ENCODE measurements at places on chromosomes 5 and 9.

DNA sequence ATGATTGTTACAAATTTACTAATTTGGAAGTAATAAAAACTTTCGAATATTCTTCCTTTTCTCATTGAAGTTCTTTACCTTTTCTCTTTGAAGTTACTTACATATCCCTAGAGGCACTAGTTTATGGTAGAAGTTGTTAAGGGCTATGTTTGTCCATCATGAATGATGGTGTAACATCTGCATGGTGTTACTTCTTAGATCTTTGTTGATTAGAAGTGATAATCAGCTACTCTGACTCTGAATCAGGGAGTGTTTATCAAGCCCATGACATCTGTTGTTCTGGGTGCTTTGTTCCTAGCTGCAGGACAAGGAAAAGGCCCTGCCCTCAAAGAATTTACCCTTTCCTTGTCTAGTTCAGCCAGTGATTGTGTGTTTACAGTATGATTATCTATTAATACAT, 32.9 kb downstream of the MAP3K1 start:
- no peak for DNase-seq

- no peak for DNase-seq
These were observed 211.8 kb upstream of the RASEF start for GRCh38 chr9:83274787-83275186.

DNA sequence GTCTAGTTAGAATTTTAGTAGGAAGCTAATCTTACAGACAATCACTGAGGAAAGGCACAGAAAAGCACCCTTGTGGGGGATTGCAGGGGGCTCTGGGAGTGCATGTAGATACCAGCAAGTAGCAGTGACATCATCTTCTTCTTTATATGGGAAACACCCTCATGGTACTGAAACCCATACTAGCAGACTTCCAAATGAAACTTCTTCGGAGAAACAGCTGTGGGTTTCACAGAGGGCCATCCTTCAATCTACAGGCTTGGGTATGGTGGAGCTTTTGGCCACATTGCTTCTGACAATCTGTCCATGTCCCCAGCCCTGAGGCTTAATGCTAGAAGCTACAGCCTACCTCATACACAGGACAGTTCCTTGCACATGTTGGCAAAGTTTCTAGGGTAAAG, 165.2 kb upstream of the NFIB start:
- DNase-seq = no peak

- DNase-seq = no peak
These were observed 301.8 kb downstream of the MED10 start for GRCh38 chr5:6076341-6077239.

DNA sequence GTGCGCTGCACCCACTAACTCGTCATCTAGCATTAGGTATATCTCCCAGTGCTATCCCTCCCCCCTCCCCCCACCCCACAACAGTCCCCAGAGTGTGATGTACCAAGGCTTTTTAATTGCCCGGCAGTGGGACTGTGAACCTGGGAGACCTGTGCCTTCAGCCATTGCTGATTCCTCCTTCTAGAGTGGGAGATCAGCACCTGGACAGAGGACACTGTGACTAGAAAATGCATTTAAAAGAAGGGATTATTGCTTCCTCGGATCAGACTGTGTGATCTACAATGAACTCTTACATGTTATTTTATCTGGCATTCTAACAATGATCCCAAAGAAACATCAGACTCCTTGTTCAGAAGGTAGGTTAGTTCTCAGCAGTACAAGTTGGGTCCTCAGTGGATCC, 25.9 kb downstream of the CTSL start:
- DNase-seq = no peak

DNA sequence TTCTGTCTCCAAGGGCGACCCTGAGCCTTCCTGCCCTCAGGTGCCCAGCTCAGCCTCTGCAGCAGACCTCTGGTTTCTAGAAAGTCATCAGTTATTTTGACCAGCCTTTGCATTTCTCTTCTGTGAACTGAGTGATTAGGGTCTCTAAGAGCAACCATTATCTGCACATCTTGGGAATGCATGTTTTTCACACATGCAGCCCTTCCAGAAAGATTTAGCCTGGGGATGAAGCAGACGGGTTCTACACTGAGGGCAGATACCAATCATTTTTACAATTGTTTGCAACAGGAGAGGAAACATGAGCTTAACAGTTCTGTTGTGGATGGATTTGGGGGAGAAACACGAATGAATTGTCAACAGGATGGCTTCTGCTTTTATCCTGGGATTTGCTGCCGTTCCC, 90.1 kb upstream of the PITX1 start:
- DNase-seq = no peak
